T-helper 2 cell (primary cell): ENCODE measurements at places on chromosomes 4 and X.

GRCh38 chrX:98956014-98956413 is 1454.1 kb downstream of the PCDH19 start:
- DNase-seq = no peak

GRCh38 chr4:155478336-155478835 is 101.6 kb upstream of the MAP9 start:
- DNase-seq = no peak

GRCh38 chr4:95439071-95439470 is 109.7 kb downstream of the UNC5C start:
- no peak for DNase-seq

- no peak for DNase-seq
Observed at GRCh38 chr4:80221161-80221560, 23.9 kb downstream of the PRDM8 start.
